Femur (tissue), 1 donor: ENCODE measurements at places on chromosomes 3 and 15.

- peak; percentile 55 for DNase-seq
Measured at GRCh38 chr3:14780927-14781507, 37.7 kb upstream of the FGD5 start.

- no peak for DNase-seq
Measured at GRCh38 chr3:80556763-80557162, 789.0 kb upstream of the ROBO1 start.

DNA sequence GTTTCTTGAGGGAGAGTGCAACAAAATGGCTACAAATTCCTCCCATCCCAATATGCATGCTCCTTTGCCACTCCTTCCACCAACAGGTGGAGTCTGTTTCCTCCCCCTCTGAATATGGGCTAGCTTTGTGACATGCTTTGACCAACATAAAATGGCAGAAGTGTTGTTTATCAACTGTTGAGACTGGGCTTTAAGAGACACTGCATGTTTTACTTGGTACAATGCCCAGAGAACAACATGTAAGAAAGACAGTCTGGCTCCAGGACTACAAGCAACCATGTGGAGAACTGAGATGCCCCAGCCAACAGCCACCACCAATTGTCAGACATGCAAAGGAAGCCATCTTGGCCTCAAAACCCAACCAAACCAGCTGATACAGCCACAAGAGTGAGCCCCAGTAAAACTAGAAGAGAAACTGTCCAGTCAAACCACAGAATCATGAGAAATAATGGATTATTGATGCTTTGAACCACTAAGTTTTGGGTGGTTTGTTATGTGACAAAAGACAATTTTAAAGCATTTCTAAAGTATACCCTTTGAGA, 40.5 kb downstream of the NUDT16 start:
- no peak for DNase-seq

DNA sequence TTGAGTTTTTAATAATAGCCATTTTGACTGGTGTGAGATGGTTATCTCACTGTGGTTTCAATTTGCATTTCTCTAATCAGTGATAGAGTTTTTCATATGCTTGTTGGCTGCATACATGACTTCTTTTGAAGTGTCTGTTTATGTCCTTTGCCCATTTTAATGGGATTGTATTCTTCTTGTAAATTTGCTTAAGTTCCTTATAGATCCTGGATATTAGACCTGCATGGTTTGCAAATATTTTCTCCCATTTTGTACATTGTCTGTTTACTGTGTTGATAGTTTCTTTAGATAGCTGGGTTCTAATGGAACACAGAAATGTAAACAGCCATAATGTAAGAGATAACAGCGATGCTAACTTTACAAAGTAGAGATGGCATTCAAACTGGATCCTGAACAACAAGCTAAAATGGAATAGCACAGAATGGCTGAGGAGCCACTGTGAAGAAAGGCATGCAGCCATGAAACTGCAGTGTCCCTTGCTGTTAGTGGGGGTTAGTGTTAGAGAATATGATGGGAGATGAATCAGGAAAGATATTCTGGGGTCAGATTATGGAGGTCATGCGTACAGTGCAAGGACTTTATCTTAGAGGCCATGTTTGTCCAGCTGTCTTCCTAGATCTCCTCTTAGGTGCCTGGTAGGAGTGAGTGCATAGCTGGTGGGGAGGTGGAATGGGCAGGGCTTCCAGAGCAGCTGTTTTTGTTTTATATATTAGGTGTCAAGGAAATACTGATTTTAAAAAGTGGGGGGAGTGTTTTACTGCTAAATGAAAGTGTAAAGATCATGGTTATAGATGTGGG, 48.1 kb downstream of the BBS4 start:
- DNase-seq: no peak

DNA sequence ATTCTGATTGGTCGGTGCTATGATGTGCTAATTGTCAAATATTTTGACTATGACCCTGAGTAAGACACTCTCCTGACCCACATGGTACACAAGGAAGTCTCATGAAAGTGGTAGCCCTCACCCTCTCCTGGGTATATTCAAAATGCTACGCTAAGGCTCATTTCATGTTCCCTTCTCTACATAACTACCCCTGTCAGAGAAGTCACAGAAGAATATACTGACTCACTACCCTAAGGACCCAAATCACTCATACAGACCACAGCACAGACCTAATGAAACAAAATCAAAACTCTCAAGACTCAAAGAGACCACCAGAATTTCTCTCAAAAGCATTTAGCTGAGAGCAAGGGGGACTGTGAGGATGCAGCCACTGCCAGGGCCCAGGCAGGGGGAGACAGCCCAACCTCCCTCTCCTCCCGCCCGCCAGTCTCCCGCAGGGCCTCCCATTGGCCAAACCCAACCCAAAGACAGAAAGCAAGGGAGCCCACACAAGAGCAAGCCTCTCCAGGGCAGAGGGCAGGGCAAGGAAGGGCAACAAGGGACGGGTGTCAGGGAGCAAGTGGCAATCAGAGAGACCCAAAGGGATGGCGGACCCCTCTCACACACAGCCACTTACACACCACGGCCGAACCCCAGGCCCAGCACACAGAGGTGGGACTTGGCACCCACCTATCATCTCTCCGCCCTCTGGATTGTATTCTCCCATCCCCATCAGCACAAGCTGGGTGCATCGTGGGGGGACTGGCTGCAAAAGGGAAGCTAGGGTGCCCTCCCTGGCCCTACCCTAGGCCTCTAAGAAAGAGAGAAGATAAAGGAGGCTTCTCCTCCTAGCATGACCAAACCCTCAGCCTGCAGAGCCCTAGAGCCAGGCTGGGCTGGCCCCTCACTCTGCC, 41.6 kb downstream of the MEGF11 start:
- no peak for DNase-seq

GRCh38 chr3:115616461-115616860, 6.8 kb upstream of the GAP43 start:
- no peak for DNase-seq

- DNase-seq: no peak
Measured at GRCh38 chr15:89414571-89414970, 79.9 kb upstream of the POLG start.

DNA sequence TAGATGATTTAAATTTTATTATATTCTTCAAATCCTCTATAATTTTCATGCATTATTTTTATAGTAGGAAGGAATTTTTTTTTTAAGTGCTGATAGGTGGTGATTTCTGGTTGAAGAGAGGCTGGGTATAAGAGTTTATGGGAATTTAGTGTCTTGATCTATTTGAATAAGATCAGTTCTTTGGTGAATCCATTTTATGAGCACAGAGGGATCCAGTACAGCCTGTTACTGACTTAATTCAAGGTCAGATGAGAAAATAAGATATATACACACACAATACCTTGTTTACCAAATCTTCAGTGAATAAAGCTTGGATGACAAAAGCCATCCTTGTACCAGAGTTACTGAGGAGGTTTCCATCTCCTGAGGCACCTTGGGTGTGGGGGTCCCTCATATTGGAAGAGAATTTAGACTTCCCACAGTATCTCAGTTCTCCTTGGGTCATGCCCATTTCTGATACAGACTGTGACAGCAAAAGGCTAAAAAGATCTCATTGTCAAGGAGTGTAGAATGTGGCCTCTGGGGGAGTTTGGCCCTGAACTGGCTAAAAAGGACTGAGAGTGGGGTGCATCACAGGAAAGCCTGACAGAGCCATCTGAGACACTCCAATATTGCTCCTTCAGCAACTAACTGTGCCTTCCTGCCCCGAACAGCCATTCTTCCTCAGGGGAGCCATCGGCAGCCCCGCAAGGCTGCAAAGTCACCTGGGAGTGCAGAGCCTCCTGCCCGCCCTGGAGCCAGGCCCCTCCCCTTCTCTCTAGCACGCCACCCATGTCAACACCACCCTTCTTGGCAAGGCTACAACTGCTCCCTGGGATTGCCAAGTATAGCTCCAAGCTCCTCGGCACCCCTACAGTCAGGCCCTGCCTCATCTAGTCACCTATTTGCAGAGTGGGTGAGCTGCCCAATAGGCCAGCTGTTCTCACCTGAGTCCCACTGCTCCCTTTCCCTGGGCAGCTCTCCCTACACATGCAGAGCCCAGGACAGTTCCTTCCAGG, 43.1 kb upstream of the HACD2 start:
- DNase-seq: no peak

- DNase-seq: no peak
Measured at GRCh38 chr15:76253691-76254473, 57.4 kb downstream of the ETFA start.

- DNase-seq: no peak
Measured at GRCh38 chr3:71591101-71591500, 7.6 kb upstream of the FOXP1 start.

DNA sequence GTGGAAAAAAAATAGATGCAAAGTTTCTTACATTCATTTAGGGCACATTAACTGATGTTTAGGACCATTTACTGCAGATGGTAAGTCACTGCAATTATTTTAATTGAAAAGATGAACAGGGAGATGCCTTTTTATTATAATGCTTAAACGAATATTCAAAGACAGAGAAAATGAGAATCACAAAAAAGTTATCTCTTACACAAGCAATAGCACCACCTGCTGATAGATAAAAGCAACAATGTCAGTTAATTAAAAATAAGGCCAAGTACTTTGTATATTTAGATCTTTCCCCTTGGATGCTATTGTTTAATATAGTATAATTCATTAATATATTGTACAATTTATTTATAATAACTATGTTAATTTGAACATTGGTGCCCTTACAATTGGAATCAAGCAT, 55.9 kb downstream of the IFT80 start:
- DNase-seq: no peak

GRCh38 chr3:13792051-13792490, 87.8 kb downstream of the WNT7A start:
- DNase-seq: no peak

DNA sequence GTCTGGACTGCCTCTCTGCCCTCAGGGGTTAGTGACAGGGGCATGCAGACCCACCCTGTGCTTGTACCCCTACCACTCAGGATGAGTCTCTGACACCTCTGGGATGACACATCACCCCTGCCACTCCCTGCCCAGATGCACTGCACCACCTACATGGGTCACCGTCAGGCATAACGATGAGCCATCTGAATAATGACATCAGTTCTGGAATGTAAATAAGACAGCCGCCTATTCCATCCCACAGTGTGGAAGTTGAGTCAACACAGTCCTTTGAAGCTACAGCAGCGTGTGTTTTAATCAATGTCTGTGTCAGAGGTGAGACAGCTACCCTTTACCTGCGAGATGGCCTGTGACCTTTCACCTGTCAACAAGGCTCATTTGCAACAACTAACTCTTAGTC, 268.7 kb upstream of the ARRDC4 start:
- DNase-seq: no peak

GRCh38 chr3:49199239-49199899, 28.0 kb downstream of the KLHDC8B start:
- DNase-seq: peak; percentile 97

GRCh38 chr3:173371848-173372487, 25.6 kb upstream of the NLGN1 start:
- DNase-seq: peak; percentile 32

DNA sequence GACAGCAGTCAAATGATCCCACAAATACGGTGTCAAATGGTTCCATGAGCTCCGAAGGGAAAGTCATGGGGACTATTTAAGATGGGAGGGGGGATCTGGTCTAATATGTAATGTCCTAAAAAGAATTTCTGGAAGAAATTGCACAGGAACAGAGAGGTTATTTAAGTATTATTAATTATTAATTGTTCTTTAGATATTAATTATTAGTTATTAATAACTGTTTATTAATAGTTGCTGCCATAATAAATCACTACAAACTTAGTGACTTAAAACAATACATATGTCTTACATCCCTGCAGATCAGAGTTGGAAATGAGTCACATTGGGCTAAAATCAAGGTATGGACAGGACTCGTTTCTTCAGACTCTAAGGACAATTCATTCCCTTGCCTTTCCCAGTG, 588.2 kb upstream of the NR2F2 start:
- no peak for DNase-seq

GRCh38 chr3:152053866-152054265, 180.4 kb downstream of the SUCNR1 start:
- no peak for DNase-seq

DNA sequence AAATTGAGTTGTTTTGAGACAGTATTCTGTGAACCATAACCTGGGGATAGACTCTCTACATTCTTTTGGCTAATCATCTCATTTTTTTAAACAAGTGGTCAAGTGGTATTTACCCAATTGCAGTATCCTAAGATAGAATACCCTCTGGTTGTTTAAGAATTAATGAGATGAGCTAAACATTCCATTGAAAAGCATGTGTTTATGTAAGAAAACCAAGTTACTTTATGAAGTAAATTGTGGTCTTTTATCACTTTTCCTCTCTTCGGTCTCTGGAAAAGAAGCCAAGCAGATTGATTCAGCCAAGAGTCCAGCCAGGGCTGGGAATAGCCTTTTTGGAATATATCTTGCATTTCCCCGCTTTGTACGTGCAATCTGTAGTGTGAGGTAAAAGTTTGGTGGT, 185.7 kb upstream of the TOPAZ1 start:
- no peak for DNase-seq

DNA sequence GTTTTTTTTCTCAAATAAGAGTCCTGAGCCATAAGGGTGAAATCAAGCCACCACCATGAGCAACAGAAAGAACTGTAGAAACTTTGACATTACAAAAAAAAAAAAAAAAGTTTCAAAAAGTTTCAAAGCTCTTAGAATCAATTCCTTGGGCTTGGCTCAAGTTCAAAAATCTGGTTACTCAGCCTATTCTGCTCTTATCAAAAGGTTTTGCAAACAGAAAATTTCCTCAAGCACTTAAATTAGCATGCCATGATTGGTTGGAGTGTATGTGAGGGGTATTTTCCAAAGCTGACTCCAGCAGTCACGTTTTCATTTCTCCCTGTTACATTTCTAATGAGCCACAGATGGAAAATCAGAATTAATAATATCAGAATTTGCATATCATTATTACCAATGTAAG, 12.1 kb upstream of the PEX5L start:
- DNase-seq: no peak

DNA sequence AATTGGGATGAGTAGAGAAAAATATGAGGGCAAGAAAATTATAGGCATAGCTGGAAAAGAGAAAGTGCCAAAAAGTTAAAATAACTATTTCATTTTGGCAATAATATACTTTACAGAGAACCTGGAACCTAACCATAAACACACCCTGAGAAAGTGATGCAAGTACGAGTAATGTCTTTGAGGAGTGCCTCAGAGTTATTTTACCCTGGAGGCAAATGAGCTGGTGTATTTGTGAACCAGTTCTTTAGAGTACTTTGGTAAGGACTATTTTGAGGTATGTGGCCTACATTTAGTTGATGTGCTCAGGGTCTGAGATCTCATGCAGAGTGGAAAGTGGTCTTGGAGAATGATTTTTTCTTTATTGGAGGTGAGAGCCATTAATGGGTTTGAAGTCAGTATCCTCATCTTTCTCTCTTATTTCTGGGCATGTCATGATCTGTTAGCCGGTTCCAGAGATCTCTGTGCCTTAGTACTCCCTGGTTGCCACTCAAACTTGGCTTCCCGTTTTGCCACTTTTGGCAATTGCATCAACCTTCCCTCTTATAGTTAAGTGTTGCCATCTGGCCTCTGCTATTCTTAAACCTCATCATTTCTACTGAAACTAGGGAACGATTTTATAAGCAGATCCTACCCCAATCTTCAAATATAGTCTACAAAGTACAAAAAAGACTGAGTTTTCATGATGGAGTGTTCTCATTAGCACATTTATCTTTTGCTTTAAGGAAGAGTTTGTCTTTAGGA, 145.7 kb downstream of the EPHA6 start:
- DNase-seq: no peak

- no peak for DNase-seq
Measured at GRCh38 chr3:105253225-105253624, 113.5 kb upstream of the ALCAM start.

GRCh38 chr15:33638453-33638852, 327.7 kb downstream of the RYR3 start:
- DNase-seq: no peak

- DNase-seq: no peak
Measured at GRCh38 chr3:191235331-191236314, 36.6 kb downstream of the OSTN start.
